ENCODE measurements at places on chromosomes 4 and X.

DNA sequence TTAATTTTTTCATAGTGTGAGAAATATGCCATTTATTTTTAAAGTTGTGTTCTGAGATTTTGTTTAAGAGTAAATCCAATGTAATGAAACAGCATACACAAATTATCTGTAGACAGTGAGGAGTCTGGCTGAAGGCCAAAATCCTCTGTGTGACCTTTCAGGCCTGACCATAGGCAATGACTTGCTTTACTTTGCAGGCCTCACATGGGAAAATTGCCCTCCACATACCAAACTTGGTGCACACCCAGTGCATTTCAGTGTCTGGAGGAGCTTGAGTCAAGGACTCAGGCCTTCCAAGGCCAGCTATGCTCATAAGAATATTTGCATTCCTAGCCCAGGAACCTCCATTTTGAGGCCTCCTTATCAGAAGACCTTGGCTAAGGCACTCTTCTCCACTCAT lies 430.1 kb downstream of the GABRG1 start:
- no peak for DNase-seq

- no peak for DNase-seq
Measured at GRCh38 chr4:110532901-110533589, 57.1 kb downstream of the ENPEP start.

- DNase-seq, result no peak
Measured at GRCh38 chr4:8308144-8308543, 38.6 kb downstream of the HTRA3 start.

- no peak for DNase-seq
Measured at GRCh38 chr4:73741750-73742489, 1.6 kb downstream of the CXCL8 start.

- DNase-seq, result no peak
Measured at GRCh38 chr4:8740666-8741395, 130.8 kb downstream of the HMX1 start.

DNA sequence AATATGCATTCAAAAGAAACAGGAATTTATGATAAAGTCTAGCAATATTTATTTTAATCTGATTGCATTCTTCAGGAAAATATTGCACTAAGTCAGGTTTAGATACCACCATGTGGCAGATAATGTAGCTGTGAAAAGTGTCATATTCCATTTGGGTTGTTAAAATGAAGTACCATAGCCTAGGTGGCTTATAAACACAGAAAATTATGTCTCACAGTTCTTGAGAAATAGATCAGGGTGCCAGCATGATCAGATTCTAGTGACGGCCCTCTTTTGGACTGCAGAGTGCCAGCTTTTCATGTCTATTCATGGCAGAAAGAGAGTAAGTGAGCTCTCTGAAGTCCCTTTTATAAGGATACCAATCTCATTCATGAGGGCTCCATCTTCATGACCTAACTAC lies 5.6 kb upstream of the ADGRL3 start:
- DNase-seq, result no peak

DNA sequence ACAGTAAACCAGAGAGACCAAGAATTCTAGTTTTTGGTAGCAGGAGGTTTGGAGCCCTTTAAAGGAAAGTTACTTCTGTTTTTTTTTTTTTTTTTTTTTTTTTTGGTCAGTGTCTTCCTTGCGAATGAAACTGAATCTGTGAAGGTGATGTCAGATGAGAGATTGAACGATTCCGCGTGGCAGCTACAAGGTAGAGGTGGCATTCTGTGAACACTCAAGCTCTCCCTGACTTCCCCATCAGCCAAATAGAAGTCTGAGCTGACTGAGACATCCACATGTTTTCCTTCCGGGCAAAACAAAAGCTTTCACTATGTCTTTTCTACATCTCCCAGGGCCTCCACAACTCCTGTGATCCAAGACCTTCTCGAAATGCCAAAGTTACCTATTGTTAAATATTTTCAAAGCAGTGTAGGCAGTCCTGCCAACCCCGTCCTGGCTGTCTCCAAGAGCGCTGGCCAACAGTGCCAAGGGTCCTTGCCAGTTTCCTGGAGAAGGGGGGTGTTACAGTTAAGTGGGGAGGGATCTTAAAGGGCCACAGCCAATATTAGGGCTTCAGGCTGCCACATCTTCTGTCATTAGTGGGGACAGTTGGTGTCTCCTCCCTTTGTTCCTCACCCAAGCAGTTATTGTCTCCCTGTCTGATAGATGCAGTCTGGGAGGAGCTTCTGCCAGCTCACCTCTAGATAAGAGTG lies 102.9 kb upstream of the SLC34A2 start:
- DNase-seq, result no peak

DNA sequence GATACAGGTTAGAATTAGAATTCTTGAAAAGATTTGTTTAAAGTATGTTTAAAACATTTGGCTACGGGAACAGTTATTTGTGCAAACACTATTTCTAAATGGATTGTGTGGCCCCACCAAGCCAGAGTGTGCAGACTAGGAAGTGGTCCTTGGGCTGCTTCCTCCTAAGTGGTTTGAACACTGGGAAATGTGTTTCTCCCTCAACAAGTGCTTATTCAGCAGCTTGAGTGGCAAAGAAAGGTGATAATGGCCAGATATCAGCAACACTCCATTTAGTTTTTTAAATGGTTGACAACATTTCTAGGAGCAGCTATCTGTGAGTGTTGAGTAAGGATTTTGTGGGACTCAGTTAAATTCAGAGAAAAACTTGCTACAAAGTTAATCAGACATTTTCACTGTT lies 141.4 kb upstream of the LNX1 start:
- no peak for DNase-seq

- DNase-seq, result no peak
Measured at GRCh38 chrX:139691493-139691842, 16.5 kb downstream of the MCF2 start.

DNA sequence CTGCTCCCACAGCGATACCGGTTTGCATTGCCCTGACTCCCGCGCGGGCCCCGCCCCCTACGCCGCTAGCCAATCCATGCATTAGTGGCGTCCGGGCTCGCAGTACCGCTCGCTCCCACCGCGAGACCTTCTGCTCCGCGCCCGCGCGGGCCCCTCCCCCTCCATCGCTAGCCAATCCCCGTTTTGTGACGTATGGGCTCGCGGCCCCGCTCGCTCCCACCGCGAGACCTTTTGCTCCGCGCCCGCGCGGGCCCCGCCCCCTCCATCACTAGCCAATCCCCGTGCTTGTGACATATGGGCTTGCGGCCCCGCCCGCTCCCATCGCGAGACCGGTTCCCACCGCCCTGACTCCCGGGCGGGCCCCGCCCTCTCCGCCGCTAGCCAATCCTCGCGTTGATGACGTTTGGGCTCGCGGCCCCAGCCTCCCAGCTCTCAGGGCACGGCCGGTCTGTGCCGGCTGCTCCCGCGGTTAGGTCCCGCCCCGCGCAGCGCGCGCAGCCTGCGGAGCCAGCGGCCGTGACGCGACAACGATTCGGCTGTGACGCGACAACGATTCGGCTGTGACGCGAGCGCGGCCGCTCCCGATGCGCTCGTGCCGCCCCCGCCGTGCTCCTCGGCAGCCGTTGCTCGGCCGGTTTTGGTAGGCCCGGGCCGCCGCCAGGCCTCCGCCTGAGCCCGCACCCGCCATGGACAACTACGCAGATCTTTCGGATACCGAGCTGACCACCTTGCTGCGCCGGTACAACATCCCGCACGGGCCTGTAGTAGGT lies at the start of gene EMD:
TSS of gene EMD (plus strand) at position 497 of the 770 bp plus-strand sequence. CDS start at position 687, 190 bp downstream.
- peak; percentile 95 for DNase-seq

- no peak for DNase-seq
Measured at GRCh38 chr4:139333046-139333445, 30.8 kb upstream of the NDUFC1 start.

DNA sequence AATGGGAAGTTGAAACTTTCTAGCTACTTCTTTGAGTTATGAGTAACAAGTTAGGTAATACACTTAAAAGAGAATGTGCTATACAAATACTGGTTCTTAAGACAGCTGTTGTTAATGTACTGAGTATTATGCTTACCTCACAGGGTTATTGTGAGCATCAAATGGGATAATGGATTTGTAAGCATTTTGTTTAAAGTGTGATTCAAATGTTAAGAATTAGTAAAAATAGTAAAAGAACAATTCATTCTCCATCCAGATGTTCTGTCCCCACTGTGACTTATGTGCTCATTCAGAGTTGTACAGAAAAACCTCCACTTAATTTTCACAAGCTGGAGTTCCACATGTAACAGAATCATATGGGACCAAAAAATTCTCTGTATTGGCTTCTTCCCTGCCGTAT lies 63.6 kb downstream of the AR start:
- no peak for DNase-seq

GRCh38 chr4:152462695-152463094 lies 73.2 kb downstream of the FBXW7 start:
- no peak for DNase-seq

DNA sequence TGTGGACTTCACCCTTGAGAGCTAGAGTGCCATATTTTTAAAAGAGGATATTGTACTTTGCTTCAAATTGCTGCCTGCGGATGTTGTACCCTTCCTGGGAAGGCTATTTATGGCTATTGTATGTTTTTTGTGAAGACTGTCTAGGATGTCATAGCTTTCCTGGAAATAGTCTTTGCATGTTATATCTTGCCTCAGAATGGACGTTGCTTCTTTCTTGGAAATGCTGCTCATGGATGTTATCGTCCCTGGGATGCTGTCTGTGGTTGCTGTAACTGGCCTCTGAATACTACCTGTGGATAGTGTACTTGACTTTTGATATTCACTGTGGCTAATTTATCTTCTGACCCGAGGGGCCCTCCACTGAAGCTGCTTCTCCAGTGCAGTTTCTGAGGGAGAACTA lies 146.8 kb downstream of the ENOX2 start:
- no peak for DNase-seq

DNA sequence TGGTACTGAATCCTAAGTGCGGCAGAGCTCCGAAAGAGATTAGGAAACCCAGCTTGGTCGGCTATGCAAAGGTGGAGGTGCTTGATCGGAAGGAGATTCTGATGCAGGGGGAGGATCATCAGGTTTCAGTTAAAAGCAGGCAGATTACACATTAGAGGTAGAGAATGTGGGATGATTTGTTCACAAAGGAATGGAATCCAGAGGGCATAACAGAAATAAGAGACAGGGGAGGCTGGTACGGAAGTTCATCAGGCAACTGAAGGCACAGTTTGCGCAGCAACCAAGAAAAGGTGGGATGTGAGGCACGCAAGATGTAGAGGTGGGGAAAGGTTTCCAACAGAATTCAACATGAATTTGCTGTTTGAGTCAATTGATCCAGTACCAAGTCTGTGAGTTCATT lies 424 bp upstream of the ZNF330 start:
- no peak for DNase-seq

- no peak for DNase-seq
Measured at GRCh38 chr4:157527954-157528353, 307.4 kb downstream of the GRIA2 start.

GRCh38 chr4:184104419-184105101 lies 113.1 kb downstream of the ENPP6 start:
- no peak for DNase-seq

- no peak for DNase-seq
Measured at GRCh38 chrX:3290561-3290960, 55.9 kb downstream of the MXRA5 start.

DNA sequence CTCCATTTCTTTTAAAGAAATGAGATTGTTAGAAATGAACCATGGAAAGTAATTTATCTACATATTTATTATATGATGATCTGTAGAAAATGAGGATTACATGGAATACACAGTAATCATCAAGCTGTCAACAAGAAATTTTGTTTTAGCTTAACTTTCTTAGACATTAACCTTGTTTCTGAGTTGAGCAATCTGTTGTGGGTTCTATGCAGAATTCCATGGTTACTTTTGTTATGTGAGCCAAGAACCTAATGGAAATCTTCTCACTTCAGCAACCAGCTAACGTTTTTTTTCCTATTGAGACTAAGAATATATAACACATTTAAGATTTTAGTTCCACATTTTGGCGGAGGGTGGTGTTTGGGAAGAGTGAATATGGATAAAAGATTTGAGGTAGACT lies 136.1 kb upstream of the SLC4A4 start:
- no peak for DNase-seq

DNA sequence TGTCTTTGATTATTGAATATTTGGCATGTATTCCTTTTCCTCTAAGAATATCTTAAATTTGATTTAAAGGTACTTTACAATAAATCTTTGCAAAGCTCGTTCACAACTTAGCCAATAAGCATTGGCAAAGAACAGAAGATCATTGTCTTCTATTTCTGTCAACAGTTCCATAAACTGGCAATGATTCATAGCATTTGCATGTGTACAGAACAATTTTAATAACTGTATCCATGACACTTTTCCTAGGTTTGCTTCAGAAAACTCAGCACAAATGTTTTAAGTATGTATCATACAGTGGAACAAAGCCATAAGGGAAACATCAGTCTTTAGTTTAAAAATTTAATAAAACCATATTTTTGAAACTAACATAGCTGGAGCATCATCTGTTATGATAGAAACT lies 462.7 kb upstream of the RPS6KA3 start:
- DNase-seq, result no peak

GRCh38 chr4:66564901-66565651 lies 894.8 kb upstream of the EPHA5 start:
- DNase-seq, result no peak

GRCh38 chr4:7806338-7807090 lies 133.1 kb downstream of the AFAP1 start:
- DNase-seq, result no peak

GRCh38 chrX:131918839-131919238 lies 104.3 kb upstream of the STK26 start:
- no peak for DNase-seq

GRCh38 chr4:122178961-122179360 lies 26.8 kb downstream of the BLTP1 start:
- no peak for DNase-seq

GRCh38 chr4:123786920-123787319 lies 390.3 kb downstream of the SPRY1 start:
- no peak for DNase-seq

- DNase-seq, result no peak
Measured at GRCh38 chr4:101348367-101348827, 1.1 kb upstream of the PPP3CA start.

- DNase-seq, result no peak
Measured at GRCh38 chr4:128846063-128846462, 36.6 kb downstream of the JADE1 start.

- DNase-seq, result no peak
Measured at GRCh38 chr4:8921465-8921864, 49.8 kb upstream of the HMX1 start.

Measured in stimulated activated naive B cell treated with anti-CD40 and anti-IgM and Interleukin-4, amounts not matched to agents 10 μg/mL and 1 μg/mL and 100 μg/mL, for 72 hours (primary cell).